ENCODE measurements at places on chromosomes 3 and 15.

- no peak for DNase-seq
Observed at GRCh38 chr3:46713050-46713897, 4.4 kb downstream of the PRSS50 start.

DNA sequence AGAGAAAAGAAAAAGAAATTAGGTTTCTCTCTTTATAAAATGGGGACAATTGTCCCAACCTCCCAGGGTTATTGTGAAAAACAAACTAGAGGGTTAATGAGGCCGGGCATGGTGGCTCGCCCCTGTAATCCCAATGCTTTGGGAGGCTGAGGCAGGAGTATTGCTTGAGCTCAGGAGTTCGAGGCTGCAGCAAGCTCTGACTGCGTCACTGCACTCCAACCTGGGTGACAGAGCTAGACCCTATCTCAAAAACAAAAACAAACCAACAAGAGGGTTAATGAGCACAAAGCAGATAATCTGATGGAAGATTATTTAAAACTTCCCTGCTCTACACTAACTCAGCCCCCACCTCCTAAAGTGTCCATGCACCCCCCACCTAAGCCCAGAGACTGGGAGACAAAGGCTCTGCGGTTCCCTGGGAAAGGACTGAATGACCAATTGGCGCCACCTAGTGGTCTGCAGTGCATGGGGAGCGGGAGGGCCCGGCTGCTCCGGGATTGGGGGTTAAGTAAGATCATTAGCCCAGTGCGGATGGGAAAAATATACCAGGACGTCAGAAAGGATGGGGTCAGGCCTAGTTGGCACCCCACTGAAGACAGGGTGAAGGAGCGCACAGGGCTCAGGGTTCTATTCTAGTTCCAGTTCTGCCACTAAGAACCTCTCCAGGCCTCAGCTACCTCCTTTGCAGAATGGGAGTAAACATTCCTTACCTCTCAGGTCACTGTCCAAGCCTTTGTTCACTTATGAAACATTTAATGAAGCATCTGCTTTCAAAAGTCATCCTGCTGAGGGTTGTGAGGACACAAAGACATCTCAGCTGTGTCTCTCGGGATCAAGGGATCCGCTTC is 15.6 kb downstream of the PIF1 start:
- DNase-seq, result peak; percentile 77

DNA sequence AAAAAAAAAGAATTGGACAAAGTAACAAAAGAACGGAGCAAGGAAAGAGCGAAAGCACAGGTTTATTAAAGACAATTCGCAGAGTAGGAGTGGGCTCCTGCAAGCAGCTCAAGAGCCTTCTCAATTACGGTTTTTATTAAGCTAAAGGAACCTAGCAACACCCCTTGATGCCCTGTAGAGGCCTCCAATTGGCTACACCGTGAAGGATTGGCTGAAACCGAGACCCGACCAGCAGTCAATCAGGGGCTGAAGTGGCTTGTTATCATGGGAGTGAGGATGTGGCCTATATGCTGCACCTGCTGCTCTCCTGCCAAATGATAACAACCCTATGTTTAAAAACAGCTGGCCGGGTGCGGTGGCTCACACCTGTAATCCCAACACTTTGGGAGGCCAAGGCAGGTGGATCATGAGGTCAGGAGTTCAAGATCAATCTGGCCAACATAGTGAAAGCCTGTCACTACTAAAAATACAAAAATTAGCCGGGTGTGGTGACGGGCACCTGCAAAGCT is 20.4 kb upstream of the AP3B2 start:
- no peak for DNase-seq

- no peak for DNase-seq
Observed at GRCh38 chr3:119220198-119220597, 20.5 kb downstream of the B4GALT4 start.

DNA sequence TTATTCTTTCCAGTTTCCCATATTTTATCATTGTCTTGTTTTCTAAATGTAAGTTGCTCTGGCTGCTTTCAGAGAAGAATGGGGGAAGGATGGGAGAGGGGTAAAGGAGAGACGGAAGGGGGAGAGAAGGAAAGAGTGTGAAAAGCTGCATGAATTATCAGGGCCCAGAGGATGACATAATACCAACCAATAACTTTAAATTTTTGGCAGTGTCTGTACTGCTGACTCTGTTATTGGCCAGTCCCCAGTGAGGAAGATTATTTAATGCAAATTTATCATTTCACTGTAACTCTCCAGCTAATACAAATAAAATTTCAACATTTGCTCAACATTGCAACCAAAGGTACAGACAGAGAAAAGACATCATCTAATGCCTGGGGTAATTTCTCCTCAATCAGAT is 551.7 kb upstream of the CFAP20DC start:
- DNase-seq, result no peak

- no peak for DNase-seq
Observed at GRCh38 chr3:65905771-65906170, 132.9 kb downstream of the MAGI1 start.

GRCh38 chr3:126714921-126715320 is 10.9 kb downstream of the CHCHD6 start:
- DNase-seq, result no peak

GRCh38 chr3:158451405-158452055 is 119.5 kb upstream of the MLF1 start:
- no peak for DNase-seq

GRCh38 chr3:19216669-19217337 is 68.5 kb downstream of the KCNH8 start:
- DNase-seq, result no peak

DNA sequence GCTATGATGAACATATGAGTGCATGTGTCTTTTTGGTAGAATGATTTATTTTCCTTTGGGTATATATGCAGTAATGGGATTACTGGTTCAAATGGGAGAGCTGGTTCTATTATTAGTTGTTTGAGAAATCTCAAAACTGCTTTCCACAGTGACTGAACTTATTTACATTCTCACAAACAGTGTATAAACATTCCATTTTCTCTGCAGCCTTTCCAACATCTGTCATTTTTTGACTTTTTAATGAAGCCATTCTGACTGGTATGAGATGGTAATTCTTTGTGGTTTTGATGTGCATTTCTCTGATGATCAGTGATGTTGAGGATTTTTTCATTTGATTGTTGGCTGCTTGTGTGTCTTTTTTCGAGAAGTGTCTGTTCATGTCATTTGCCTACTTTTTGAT is 1124.2 kb downstream of the NAALADL2 start:
- no peak for DNase-seq

DNA sequence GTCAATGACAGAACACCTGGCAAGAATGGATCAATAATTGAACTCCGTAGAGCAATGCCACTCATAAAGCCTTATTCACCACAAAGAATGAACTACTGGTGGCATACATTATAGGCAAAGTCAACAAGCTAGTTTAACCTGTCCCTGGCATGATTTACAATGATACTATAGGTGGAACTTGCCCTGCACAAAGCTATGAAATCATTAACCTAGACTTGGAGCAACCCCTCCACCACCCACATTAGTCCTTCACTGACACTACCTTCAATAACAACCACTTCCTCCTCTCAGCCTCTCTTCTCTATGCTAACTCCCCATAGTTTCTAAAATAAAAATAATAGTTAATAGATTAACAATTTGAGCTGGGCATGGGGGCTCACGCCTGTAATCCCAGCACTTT is 54.4 kb downstream of the ACAP2 start:
- DNase-seq, result no peak

All from H54 (cell line).